ENCODE measurements at places on chromosomes 11 and 22.
A peak's percentile ranks its signal among the peaks of the same experiment; 100 is the strongest.

GRCh38 chr11:7281079-7281478 is 29.4 kb downstream of the SYT9 start:
- DNase-seq = no peak

DNA sequence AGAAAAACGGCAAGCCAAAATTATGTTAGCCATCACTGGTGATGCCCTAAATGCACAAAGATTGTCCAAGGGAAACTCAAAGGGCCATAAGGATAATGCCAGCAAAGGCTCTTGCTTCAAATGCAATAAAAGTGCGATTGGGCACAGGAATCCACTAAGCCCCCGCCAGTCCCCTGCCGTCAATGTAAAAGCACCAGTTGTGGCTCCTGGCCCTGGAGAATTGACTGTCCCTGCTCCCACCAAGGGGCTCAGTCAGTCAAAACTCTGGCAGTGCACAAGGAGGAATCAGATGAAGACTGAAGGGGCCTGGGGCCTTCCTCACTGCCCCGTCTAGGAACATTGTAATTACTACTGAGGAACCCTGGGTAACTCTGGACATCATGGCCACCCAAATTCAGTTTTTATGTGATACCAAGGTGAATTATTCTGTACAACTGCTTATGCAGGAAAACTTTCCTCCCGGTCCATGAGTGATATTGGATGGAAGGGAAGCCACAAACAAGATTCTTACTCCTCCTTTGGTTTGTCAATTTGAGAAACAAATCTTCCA is 85.6 kb downstream of the PIWIL4 start:
- no peak for DNase-seq

- DNase-seq = no peak
Measured at GRCh38 chr22:23574877-23575276, 5.2 kb downstream of the IGLL1 start.

DNA sequence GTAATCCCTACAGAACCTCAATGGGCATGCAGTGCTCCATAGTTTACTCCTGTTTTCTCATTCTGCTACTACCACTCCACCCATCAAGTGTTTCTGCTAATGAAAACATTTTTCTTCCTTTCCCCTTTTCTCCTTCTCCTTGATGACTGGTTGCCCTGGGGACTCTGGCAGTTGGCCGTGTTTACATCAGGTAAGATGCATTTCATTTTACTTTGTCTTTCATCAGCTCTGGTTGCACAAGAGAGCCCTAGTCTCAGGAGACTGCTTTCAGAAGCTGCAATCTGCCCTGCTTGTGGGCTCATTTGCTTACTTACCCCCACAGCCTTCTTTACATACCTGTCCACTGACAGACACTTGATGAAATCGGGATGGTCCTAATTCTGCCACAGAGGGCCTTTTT is 19.6 kb upstream of the LIMK2 start:
- DNase-seq = peak; percentile 98

GRCh38 chr11:130947889-130948288 is 31.6 kb upstream of the SNX19 start:
- DNase-seq = no peak

DNA sequence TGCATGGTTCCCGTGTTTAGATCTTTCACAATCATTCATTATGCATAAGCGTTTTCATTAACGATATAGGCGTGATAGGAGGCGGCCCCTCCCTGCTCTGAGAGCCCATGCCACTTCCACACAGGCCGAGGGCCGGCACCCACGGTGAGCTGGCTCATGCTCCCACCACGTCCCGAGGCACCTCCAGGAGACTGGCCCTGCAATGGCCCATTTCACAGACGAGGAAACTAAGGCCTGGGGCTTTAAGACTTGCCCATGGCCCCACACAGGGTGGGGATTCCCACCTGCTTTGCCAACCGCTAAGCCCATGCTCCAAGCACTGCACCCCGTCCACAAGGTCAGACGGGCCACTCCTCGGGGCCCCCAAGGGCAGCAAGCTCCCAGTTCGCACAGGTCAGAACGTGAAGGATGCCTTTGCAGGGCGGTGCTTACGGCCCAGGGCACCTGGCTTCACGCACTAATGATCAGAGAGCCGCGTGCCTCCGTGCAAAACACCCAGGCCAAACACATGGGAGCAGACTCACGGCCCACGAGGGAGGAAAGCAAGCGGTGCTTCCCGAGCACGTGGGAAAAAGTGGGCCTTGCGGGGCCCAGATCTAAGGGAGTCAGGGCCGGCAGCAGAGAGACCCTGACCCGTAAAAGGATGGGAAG is 8.3 kb downstream of the OSBPL5 start:
- no peak for DNase-seq

GRCh38 chr11:61635304-61635703 is 44.9 kb upstream of the DAGLA start:
- DNase-seq = no peak

- DNase-seq = peak; percentile 33
Measured at GRCh38 chr11:2929950-2930703, 907 bp upstream of the PHLDA2 start.

DNA sequence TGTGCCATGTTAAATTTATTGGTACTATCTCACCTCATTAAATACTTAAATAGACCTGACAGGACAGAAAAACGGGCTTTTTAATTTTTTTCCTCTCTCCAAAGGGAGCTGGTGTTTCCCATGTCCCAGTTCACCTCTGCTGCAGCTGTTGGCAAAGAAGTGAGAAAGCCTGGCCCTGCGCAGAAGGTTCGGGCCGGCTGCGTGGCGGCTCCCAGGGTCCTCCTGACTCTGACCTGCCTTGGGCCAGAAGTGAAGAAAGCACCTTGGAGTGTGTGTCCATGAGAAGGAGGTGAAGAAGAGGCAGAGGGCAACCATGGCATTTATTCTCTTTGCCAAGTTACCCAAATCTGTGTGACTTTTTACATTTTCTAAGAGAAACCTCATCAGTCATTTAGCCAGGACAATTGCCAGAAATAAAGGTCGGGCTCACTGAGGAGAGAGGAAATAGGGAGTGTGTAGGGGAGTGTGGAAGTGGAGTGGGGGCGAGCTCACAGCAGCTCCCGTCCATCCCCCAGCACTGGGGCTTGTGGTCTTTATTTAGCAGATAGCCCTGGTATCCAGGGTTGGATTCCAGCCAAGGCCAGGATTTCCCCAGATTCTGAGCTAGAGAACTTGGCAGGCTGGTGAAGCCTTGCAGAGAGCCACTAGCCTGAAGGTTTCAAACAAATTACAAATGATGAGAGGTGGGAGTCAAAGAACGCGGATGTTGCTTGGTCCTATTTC is 102.4 kb upstream of the CADM1 start:
- no peak for DNase-seq

DNA sequence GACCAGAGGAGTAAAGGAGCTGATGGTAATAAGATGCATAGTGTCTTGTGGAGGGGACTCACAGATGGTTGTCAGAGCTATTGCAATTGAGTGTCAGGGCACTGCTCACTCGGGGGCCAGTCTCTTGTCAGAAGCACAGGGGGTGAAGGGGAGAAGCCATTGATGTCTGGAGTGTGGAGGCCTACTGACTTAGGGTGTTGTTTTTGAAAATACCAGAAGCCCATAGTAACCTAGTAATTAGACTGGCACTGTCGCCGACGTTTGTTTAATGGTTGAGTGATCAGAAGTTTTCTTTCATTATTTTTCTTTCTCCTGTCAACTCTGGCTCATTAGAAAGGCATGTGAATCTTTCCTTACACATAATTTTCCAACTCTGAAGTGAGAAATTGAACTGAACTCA is 151.6 kb upstream of the TENM4 start:
- DNase-seq = no peak

- no peak for DNase-seq
Measured at GRCh38 chr11:44763121-44763820, 36.5 kb downstream of the TSPAN18 start.

DNA sequence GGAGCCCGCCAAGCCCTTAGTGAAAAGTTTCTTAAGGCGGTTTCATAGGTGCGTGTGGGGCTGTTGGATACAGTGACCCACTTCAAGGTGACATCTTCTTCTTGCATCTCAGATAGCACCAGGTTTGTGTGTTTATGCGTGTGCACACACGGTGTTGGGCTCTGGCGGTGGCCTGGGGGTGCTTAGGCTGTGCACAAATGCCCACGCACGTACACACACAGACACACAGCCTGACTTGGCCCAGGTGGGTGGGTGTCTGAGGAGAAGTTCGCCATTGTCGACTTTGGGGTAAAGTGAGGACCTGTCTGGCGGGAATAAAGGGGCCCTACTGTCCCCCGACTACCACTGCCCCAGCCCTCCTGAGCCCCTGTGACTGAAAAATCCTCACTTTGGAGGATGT is 103.8 kb downstream of the KCNQ1 start:
- no peak for DNase-seq

DNA sequence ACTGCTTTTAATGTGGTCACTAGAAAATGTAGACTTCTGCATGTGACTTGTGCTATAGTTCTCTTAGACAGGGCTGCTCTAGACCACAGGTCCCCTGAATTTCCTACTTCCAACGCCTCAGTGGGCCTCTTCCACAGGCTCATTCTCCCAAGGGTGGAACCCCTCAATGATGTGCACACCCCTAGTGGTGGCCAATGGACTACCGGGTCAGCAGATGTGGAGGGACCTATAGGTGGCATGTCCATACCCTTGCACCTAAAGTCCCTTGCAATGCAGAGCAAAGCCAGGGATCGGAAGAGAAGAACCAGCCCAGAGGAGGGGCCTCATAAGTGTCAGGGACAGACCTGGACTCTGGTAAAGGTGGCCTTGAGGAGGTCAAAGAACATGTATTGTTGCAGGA is 20.0 kb downstream of the MMP13 start:
- no peak for DNase-seq

- no peak for DNase-seq
Measured at GRCh38 chr11:130216591-130217132, 57.1 kb downstream of the ST14 start.

- DNase-seq = no peak
Measured at GRCh38 chr22:37456346-37456745, 29.1 kb upstream of the ELFN2 start.

DNA sequence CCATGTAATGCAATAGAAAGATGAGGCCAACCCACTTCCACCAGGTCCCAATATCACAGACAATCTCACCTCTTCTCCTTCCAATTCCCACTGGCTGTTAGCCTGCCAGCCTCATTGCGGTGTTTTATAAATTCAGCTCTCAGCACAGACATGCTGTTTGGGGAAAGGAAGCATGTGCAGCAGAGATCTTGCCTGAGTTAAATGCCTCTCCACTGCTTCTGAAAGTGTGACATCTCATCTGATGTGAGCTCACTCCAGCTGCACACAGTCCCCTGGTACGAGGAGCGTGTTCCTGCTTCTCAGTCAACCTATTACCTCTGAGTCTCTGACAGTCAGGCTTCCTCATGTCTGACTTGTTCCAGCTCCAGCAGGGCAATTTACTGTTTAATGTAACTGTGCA is 122.7 kb upstream of the GUCY1A2 start:
- no peak for DNase-seq

- peak; percentile 50 for DNase-seq
Measured at GRCh38 chr11:43278193-43278956, 33.4 kb upstream of the API5 start.

DNA sequence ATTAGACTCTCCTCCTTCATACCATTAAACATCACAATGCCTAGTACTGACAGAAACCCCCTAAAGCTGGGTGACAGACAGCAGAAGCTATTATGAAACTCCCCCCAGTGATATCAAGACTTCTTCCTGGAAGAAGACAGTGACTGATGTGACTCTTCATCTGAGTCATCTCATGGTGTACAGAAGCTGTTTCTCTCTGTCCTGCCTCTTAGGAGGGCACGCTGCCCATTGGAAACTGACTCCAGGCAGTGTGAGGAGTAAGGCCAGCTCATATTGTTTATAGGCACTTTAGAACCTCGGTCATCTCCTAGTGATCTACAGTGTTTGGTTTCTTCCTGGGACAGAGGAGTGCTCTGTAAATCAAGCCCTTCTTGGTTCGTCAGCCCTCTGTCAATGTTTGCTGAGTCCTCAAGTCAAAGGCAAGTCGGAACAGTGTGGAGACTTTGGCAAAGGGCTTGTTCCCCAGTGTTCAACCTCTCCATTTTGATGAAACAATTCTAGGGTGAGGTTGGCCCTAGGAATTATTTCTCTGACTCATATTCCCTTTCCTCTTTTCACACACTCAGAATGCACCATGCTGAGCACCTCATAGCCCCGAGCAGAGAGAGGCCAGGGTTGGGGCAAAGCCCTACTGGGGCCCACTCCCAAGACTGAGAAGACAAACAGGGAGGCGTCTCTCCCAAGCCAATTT is 172.5 kb upstream of the TMEM45B start:
- DNase-seq = no peak

- no peak for DNase-seq
Measured at GRCh38 chr11:69969890-69970784, 108.0 kb upstream of the ANO1 start.

- DNase-seq = no peak
Measured at GRCh38 chr11:13952221-13952620, 10.3 kb upstream of the SPON1 start.

GRCh38 chr11:119103793-119104192 is 2.1 kb upstream of the DPAGT1 start:
- DNase-seq = no peak

GRCh38 chr11:118911880-118912741 is 13.6 kb downstream of the BCL9L start:
- DNase-seq = peak; percentile 81

DNA sequence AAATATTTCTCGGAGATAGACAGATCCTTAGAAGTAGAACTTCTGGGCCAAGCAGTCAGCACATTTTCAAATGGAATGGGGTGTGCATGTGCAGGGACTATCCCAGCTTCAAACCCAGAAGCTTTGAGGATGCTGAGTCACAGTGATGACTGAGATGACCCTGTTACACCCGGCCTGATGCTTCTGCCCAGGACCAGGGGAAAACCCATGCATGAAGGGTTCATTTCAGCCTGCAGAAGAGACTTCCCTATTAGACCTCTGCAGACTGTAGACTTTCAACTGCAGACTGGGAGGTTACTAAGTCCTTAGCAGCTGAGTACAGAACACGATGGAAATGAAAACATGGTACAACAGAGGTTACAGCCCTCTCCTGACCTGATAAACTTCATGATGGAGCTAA is 3.6 kb upstream of the OR2AT4 start:
- DNase-seq = peak; percentile 30

- DNase-seq = no peak
Measured at GRCh38 chr11:96483374-96483955, 93.7 kb downstream of the JRKL start.

All from NCI-H460 (cell line).